ENCODE measurements at places on chromosomes 5 and 9. TPM values are rescaled to one million over a fixed set of nuclear protein-coding genes. Genes with fewer than 3 reads are reported as not detected.
A peak's percentile ranks its signal among the peaks of the same experiment; 100 is the strongest.

GRCh38 chr9:127976498-127976897, 4.3 kb downstream of the EEIG1 start:
- peak; percentile 82 for DNase-seq

DNA sequence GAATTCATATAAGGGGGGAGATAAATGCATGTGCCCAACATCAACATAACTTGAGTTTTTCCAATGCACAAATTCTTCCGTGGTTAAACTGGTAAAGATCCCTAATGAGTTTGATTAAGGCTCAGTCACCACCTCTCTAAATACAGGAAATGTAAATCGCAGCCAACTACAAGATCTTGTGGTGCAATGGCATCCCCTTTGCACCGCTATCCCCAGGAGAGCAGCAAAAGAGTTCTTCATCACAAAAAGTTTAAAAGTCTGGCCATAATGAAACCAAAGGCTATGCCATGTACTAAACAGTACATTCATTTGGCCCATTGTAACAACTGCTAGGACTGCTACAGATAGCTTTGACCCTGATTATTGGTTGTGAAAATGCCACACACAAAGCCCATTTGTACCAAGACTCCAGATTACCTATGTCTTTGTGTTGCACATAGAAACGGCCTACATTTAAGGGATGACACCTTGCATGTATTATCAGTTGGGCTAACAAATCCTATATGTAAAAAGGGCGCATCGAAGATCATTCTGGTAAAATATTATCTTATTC, 44.5 kb downstream of the ZNF608 start:
- DNase-seq: no peak

- no peak for DNase-seq
These were observed 154.4 kb downstream of the AUH start for GRCh38 chr9:91207397-91207728.

GRCh38 chr9:8183618-8184017, 384.0 kb upstream of the DMAC1 start:
- no peak for DNase-seq

GRCh38 chr5:131630208-131630962, 4.6 kb downstream of the RAPGEF6 start:
- DNase-seq: no peak

DNA sequence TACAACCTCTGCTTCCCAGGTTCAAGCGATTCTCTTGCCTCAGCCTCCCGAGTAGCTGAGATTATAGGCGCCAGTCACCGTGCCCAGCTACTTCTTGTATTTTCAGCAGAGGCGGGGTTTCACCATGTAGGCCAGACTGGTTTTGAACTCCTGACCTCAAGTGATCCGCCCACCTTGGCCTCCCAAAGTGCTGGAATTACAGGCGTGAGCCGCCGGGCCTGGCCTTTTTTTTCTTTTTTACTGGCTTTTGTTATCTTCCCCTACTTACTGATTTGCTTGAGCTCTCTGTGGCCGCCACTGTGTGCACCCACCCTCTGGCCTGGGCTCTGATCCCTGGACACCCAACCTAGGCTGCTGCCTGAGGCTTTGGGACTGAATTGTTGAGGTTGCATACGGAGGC, 60.3 kb downstream of the ANKRD33B start:
- no peak for DNase-seq

DNA sequence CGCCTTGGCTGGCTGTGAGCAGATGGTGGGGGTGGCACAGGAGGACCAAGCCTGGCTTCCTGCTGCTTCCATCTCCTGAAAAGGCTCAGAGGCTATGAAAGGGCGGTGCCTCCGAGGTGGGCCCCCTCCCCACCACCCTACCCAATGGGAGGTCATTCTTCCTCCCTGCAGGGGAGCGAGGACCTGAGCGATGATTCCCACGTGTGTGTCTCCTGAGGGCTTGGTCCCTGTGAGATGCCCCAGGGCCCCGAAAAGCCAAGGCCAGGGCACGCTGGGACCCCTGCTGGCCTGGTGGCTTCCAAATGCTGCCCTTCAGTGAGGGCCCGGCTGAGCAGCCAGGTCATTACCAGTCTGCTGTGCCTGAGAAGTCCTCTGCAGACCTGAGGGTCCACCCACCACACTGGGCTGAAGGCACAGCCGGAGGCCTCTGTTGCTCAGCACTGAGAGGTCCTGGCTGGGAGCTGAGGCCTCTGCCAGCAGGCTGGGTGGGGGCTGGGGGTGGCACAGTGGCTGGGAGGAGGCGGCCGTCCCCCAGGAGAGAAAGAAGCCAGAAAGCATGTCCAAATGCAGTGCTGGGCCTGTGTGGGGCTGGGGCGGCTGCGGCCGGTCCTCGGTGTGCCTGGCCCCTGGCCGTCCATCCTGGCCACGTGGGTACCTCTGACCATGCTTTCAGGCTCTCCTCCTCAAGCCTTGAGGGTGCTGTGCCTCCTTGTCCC, 14.0 kb upstream of the SLC6A19 start:
- DNase-seq: no peak

DNA sequence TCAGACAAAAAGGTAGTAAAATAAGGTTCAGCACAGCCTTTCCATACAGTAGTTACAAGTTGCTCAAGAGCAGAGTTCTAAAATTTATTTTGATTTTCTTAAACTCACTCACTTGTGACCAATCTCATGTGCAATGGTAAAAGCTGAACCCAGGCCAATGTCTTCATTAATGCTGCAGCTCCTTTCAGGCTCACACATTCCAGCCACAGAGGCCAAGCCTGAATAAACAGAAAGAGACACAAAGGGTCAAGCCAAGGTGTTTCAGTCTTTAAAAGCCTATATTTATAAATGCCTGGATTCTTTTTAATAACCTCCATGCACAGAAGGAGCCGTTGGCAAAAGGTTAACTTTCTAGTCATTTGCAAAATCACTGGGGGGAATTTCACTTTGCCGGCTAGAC, 152.5 kb downstream of the ADAMTS6 start:
- DNase-seq: no peak

DNA sequence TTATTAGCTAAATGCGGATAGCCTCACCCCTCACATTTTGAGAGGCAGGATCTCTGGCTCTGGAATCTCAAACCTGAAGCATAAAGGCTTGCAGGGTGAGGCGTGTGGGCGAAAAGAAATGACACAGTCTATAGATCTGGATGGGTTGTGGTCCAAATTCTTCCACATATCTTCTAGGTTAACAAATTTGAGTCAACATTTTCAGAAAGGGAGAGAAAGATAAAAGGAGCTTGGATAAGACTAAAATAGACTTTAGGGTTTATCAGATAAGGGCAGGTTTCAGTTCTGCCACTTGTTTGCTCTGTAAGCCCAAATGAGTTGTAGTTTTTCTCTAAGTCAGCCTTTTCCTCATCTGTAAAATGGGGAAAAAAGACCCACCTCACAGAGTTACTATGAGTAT, 220.9 kb downstream of the TRIM32 start:
- DNase-seq: no peak

TOR4A gene
- total RNA-seq: 57.1 TPM

ZNF462 gene
- 28.9 TPM for total RNA-seq

PTGDS gene
- 26.1 TPM for total RNA-seq

ADAM19 gene
- 2.9 TPM for total RNA-seq

SPATA31C1 gene
- total RNA-seq: not detected

LCP2 gene
- 8.0 TPM for total RNA-seq

SLC6A18 gene
- total RNA-seq: not detected

All from colonic mucosa (tissue), 4 donors.